ENCODE measurements at places on chromosomes 11 and 22.

GRCh38 chr11:75334402-75334891, 17.0 kb downstream of the ARRB1 start:
- DNase-seq = no peak

GRCh38 chr22:44385781-44386180, 73.0 kb upstream of the SHISAL1 start:
- no peak for DNase-seq

DNA sequence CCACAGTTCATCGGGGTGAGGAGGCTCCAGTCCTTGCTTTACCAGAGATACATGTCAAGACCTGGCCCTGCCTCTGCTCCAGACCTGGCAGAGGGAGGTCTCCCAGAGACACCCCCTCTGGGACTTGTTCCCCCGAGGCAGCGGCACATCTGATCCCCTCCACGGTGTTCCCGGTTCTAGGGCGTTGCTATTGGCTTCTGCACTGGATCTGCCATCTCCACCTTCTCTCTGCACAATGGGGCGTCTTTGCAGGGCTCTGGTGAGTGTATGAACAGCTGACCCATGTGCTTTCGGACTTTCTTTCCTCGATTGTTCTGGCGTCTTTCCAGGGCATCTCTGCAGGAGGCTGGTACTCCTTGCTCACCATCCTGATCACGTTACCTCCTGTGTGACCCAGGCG, 930.4 kb downstream of the TBC1D22A start:
- DNase-seq = no peak

DNA sequence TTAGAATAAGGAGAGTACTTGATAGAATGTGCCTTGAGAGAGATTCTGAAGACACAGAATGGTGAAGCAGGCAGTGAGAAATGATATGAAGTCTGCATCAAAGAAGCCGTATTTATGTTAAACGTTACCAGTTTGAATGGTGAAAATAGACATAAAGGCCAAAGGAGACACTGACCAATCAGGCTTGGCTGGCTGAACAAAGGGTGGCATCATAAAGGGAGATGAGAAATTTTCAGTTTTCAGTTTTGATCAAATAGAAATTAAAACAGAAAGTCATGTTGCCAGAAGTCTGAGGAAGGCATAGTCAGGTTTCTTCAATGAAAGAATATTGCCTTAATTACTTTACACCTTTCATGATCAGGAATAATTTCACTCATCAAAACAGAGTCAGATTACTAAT, 6.6 kb downstream of the OR51F1 start:
- DNase-seq = no peak

GRCh38 chr11:120009938-120010337, 128.0 kb downstream of the TRIM29 start:
- DNase-seq = no peak

- no peak for DNase-seq
Measured at GRCh38 chr11:73216465-73216864, 1.6 kb upstream of the P2RY2 start.

- no peak for DNase-seq
Measured at GRCh38 chr11:134792044-134792443, 380.0 kb upstream of the B3GAT1 start.

DNA sequence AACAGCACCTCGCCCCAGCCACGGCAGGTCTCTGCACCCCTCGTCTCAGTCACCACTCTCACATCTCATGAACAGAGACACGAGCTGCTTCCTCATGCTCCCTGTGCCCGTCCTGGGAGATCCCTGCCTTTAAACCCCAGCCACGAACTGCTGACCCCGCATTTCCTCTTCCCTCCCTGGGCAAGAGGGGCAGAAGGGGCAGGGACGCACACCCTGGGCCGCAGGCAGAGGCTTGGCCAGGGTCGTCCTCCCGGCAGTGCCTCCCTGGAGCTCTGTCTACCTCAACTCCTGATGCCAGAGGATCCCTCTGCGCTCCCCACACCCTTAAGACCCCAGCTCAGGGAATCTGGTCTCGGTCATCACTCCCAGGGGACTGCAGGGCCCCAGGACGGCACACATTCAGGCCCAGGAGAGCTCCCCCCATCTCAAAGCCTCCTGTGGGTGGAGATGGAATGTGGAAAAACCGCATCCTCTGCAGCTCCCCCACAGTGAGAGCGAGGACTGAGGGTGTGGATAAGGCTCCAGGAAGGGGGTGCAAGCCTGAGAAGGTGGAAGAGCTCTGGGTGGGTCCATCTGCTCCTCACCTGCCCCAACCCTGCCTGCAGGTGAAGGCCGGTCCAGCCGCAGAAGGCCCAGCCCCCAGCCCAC, 1.2 kb downstream of the BID start:
- DNase-seq = no peak
